ENCODE measurements at places on chromosomes 2 and 18. TPM values are rescaled to one million over a fixed set of nuclear protein-coding genes. Genes with fewer than 3 reads are reported as not detected.

DNA sequence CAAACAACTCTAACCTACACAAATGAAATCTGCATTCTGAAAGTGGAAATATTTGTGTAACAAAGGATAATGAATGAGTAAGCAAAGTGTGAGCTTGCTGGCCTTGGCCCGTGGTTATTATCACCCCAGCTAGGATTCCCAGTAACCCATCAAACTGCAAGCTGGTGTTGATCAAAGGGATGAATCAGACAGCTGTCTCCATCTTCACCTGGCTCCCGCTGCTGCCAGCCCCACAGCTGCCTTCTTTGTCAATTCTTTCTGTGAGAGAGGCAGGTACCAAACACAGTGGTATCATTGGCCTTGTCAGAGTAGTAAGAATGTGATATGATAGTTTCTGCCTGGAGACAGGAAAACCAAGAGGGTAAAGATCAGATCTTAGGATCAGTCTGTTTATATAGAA, 25.2 kb upstream of the RGPD4 start:
- no peaks in the 10 kb centered on the region for H3K36me3 ChIP-seq
- H3K4me1 ChIP-seq: no peaks in the 10 kb centered on the region
- no peak for DNase-seq
- H3K27me3 ChIP-seq: no peaks in the 10 kb centered on the region

DNA sequence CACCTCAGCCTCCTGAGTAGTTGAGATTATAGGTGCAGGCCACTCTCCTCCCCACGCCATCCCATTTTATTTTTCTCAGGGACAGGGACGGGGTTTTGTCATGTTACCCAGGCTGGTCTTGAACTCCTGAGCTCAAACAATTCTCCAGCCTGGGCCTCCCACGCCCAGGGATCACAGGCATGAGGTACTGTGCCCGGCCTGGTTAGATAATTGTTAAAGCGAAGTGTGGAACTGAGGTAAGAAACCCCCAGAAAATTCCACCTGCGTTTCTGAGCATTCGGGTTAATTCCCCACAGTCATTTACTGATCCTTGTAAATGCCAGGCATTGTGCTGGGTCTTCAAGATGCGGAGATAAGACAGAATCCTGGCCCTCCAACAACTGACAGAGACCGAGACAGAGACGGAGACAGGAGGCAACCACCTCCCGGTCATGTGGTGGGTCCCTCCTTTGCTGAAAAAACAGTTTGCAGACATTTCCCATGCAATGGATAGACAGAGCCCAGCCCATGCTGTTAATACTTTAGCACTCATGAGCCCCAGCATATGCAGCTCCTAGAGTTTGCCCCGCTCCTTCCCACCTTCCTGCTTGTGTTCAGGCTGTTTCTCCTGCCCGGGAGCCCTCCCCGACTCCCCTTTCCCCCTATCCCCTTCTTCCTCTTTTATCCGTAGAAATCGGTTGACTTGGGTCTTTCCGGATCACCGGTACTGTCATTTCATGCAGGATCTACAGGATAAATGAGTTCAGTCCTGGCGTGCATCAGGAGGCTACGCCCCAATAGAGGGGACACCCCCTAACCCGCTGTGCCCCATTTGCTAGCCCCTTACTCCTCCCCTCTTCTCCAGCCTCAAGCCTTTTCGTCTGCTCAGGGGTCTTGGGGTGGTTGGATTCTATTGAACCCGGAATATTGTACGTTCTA, 1.6 kb upstream of the RHOB start:
- H3K4me1 ChIP-seq: peaks cover 29% of the 10 kb centered on the region
- no peaks in the 10 kb centered on the region for H3K27me3 ChIP-seq
- DNase-seq: no peak
- no peak overlapping the region for H3K27ac ChIP-seq
- no peak overlapping the region for H3K4me3 ChIP-seq

GRCh38 chr2:112154246-112155117, 16.3 kb downstream of the FBLN7 start:
- H3K27ac ChIP-seq: no peak overlapping the region
- no peak for DNase-seq
- H3K27me3 ChIP-seq: peaks cover under 1% of the 10 kb centered on the region
- H3K4me1 ChIP-seq: no peaks in the 10 kb centered on the region

DNA sequence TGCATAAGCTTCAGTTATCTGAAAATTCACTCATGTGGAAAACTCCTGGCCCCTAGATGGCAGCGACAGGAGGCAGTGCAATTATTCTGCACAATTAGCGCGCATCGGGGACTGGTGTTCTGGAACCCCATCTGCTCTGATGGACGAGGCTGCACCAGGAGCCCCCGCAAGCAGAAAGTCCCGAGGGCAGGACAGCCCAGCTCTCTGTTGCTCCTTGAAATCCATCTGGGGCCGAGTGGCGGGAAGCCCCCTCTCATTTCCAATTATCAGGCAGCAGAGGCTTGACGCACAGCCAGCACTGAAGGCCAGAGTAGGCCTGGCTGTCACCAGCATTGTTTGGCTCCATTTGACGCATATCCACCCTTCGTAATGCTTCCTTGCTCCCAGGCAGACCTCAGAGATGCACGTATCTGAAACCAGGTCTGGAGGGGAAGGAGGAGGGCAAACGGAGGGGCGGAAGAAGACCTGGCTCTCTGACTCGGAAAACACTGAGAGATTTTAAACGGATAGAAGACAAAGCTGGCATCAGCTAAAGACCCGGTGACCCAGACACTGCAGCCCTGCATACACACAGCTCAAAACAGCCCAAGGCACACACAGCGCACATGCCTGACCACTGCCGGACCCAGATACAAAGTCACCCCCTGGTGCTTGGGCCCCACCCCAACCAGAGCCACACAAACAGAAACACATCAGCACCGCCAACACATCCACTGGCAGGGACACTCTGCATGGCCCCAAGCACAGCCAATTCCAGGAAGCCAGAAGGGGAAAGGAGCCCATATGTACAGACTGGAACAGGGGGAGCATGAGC, 69.8 kb downstream of the TNS1 start:
- H3K27ac ChIP-seq: no peak overlapping the region
- peaks cover 71% of the 10 kb centered on the region for H3K27me3 ChIP-seq
- no peaks in the 10 kb centered on the region for H3K36me3 ChIP-seq
- no peak for DNase-seq

GRCh38 chr2:163657281-163657656, 78.5 kb downstream of the FIGN start:
- no peaks in the 10 kb centered on the region for H3K36me3 ChIP-seq
- H3K4me3 ChIP-seq: no peak overlapping the region
- H3K27ac ChIP-seq: no peak overlapping the region
- no peaks in the 10 kb centered on the region for H3K4me1 ChIP-seq
- DNase-seq: no peak
- no peaks in the 10 kb centered on the region for H3K27me3 ChIP-seq

DNA sequence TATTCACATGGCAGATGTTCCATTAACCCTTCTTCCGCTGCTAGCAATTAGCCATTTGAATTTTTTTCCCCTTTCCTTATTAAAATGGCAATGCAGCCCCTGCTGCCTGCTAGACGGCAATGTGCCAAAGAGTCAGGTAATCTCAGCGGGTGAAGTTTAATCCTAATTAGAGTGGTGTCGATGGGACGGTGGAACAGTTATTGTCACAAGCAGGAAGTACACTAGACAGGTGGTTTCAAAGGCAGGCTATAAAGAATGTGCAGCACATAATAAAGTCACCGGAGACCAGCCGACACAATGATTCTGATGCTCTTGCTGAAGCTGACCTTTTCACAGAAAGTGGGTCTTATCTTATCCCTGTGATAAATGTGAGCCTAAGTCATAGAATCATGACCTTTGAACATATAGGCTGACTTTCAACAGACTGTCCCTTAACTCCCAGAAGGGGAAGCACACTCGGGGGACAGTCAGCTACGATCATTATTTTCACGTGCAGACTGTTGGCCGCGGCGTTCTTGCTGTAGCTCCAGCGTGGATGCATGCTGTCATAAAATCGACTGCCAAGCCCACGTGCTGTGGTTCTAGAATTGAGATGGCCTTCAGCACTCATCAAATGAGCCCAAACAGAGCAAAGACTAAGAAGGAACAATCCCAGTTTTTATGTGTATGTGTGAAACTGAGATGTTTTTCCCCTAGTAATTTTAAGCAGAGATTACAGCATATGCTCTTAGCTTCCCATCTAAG, 926.2 kb upstream of the SOX11 start:
- no peaks in the 10 kb centered on the region for H3K36me3 ChIP-seq
- no peak for DNase-seq
- H3K4me3 ChIP-seq: no peak overlapping the region

GRCh38 chr2:55999790-56000189, 76.2 kb upstream of the EFEMP1 start:
- no peak for DNase-seq
- no peak overlapping the region for H3K27ac ChIP-seq
- H3K4me3 ChIP-seq: no peak overlapping the region
- H3K27me3 ChIP-seq: no peaks in the 10 kb centered on the region

DNA sequence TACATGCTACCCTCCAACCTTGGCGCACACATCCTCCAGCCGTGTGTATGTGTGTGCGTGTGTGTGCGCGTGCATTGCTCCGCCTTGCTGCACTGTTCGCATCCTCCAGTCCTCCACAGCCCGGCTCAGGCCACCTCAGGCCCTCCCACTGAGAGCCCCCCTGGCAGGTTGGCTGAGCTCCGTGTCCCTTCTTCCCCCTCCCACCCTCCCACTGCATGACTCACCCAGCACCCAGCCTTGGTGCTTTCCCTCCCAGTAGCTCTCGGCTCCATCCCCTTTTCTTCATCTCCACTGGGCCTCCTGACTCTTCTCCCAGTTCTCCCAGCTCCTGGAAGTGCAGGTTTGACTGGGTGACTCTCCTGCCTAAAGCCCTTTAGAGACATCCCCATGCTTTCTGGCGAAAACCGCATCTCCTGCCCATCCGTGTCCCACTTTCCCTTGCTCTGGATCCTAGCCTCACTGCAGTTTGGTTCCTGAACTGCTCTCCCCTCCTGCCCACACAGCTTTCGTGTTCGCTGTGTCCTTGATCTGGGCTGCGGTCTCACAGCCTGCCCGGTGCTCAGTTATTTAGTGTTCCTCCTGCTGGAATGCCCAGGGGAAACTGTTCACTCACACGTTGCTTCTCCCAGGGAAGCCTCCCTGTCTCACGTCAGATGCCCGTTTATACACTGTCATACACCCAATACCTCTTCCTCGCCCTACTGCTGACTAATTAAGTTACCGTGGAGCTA, 4.9 kb downstream of the TMEM177 start:
- H3K4me1 ChIP-seq: peaks cover 24% of the 10 kb centered on the region
- no peak overlapping the region for H3K4me3 ChIP-seq
- H3K27me3 ChIP-seq: no peaks in the 10 kb centered on the region
- DNase-seq: no peak
- H3K36me3 ChIP-seq: peaks cover 18% of the 10 kb centered on the region

The TMEM37 gene
- total RNA-seq: 0.61 TPM

The RNF125 gene
- 0.50 TPM for total RNA-seq

The OR6B2 gene
- total RNA-seq: not detected

The CYP27C1 gene
- not detected for total RNA-seq

The C2orf81 gene
- 5.7 TPM for total RNA-seq
